Right lung (tissue), 10 donors: ENCODE measurements at places on chromosomes 16 and 17. TPM values are rescaled to one million over a fixed set of nuclear protein-coding genes. Genes with fewer than 3 reads are reported as not detected.

CCL2 gene
- 61.7 TPM for polyA plus RNA-seq

SULT1A2 gene
- polyA plus RNA-seq, result 2.9 TPM

ORC6 gene
- polyA plus RNA-seq, result 36.8 TPM

SCN4A gene
- 2.2 TPM for polyA plus RNA-seq

PIMREG gene
- polyA plus RNA-seq, result 25.1 TPM

CENPN gene
- 14.1 TPM for polyA plus RNA-seq

ALDOA gene
- 251 TPM for polyA plus RNA-seq

SEPTIN1 gene
- 3.0 TPM for polyA plus RNA-seq

VEZF1 gene
- polyA plus RNA-seq, result 102 TPM

C17orf78 gene
- 0.21 TPM for polyA plus RNA-seq

DNA sequence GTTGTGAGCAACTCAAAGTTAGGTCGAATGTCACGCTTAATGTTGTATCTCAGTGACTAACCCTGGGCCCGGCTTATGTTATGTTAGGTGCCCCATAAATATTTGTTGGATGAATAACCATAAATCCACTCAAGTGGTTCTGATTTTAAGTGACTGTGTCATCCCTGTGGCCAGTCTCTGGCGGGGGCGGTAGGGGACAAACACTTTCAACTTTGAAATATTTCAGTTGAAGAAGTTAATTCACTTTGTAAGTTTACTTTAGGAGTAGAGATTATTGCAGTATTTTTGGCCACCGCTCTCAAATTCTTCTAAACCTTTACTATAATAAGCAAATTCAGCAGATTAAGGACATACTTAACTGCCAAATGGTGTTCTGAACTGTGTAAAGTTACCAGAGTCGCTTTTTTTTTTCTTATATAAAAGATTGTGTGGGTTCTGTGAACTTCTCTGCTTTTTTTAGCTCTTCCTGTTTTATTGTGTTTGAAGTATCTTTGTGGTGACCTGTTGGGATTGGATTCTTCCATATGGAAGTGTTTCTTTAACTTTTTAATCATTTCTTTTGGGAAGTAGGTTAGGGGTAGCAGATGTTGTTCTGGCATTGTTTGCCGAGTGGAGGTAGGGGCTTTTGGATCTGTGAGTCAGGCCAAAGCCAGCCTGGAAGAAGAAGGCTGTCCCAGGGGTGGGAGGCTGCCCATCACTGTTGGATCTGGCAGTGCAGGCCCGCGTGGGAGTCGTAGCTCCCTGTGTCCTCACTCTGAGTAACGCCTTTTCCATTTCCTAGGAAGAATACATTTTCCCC is 61.4 kb upstream of the TBX2 start:
- no peak for DNase-seq

GRCh38 chr16:81035398-81035974 is at the start of gene ATMIN:
TSS of gene ATMIN (plus strand) at chr16:81035842. CDS start at chr16:81035871, 29 bp downstream.
- DNase-seq, result peak; percentile 85

- DNase-seq, result no peak
Measured at GRCh38 chr17:70119983-70120382, 45.0 kb downstream of the KCNJ16 start.

- DNase-seq, result no peak
Measured at GRCh38 chr16:27982184-27982583, 81.3 kb downstream of the GSG1L start.

DNA sequence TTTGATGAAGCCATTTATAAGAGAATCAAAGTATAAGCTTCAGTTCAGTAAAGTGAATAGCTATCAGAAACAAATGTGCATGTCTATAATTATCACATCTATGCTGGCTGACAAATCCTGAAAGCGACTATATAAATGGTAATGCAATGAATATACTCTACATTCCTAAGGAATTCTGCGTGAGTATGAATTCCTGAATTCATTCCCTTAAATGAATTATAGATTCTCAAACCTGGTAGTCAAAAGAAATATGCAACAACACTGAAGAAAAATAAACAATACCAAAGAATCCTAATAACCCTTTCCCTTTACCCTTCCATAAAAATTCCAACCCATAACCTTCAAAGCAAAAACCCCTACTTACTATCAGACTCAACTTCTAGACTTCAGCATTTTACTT is 416.6 kb upstream of the PMFBP1 start:
- DNase-seq, result no peak

DNA sequence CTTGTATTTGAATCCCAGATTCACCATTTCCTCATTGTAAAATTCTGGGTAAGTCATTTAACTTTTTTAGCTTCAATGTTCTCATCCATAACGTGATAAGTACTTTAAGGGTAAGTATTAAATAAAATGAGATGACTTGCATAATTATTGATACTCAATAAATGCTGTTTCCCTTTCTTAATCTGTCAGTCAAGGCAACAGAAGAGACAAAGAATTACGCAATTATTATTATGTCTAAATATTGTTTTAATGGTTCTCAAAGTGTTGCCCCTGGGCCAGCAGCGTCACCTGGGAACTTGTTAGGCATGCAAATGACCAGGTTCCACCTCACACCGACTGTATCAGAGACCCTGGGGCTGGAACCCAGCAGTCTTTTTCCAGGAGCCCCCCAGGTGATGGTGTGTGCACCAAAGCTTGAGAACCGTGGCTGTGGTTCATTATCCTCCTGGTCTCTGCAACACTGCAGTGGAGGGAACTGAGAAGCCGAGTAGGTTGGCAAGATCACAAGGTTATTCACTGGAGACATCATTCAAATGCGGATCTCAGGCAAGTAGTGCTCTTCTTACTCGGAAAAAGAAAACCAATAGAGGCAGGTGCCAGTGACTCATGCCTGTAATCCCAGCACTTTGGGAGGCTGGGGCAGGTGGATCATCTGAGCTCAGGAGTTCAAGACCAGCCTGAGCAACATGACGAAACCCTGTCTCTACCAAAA is 43.5 kb downstream of the LYRM9 start:
- DNase-seq, result no peak

DNA sequence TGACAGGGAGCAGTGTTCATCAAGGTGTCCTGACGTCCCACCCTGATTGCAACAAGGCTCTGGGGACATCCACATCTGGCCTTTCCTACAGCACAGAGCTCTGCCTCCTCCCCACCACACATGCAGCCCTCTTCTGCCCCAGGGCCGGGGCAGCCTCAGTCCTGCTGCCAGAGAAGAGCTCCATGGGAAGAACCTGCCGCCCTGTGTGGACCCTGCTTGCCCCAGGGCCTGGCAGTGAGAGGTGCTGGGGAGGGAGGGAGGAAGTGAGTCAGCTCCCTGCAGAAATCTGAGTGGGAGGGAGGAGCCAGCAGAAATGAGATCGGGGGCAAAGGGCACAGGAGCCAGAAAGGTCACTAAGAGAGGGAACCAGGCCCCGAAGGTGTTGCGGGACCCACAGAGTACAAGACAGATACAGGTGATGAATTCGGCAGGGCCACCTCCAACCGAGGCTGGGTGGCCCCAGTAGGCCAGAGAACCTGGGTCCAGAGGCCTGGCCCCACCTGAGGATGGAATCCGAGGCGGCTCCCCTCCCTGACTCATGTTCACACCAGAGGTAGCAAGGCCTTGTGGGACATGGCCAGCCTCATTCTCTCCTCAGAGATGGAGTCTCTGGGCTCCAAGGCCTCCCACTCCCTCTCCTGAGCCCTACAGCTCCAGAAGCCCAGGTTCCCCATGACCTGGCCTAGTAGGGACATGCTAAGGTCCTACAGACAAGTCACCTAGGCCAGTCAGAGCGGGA is 24.8 kb downstream of the MYO18A start:
- no peak for DNase-seq

- DNase-seq, result no peak
Measured at GRCh38 chr16:48836067-48836466, 226.1 kb upstream of the N4BP1 start.

DNA sequence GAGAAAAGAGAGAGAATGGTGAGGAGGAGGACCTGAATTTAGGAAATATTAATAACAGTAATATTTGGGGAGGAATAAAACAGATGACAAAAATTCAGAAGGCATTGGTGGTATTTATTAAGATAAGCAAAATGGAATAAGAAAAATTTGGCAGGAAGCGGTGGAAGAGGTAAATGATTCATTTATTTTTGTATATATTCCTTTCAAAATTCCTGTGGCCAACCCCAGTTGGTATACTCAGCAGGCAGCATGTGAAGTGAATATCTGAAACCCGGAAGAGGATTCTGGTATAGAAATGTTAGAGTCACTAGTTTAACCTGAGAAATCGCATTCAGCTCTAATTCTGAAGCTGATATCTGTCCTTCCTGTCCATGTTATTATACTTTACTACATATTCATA is 792.0 kb downstream of the KCNJ2 start:
- no peak for DNase-seq

- DNase-seq, result no peak
Measured at GRCh38 chr17:83182620-83183101, 103.3 kb downstream of the METRNL start.

DNA sequence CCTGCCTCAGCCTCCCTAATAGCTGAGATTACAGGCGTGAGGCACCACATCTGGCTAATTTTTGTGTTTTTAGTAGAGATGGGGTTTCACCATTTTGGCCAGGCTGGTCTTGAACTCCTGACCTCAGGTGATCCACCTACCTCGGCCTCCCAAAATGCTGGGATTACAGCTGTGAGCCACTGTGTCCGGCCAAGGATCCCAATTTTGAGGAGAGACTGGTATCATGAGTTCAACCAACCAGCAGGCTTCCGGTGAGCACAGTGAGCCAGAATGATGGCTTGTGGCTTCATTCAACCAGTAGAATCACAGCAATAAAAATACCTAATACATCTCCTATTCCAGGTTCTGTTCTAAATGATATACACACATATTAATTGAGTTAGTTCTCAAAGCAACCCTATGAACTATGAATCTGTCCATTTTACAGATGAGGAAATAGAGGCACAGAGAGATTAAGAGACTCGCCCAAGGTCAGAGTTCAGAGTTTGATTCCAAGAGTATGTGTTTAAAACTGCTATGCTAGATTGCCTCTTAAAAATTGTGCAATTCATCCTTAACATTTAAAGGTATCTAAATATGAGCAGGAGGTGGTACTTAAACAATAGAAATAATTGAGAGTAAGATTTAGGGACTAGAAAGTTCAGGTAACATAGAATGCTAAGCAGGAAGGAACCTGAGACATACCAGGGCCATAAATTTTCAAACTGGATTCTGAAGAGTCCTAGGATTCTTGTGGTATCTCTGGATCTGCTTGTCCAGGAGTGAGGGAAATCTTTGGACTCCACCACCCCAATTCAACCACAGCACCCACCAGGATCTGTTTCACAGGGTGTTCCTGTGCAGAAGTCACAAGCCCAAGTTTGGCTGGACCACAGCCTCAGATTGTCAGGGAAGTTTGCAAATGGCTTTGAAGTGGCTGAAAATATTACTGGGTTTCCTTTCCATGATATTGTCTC is 25.1 kb downstream of the CCDC42 start:
- DNase-seq, result no peak

DNA sequence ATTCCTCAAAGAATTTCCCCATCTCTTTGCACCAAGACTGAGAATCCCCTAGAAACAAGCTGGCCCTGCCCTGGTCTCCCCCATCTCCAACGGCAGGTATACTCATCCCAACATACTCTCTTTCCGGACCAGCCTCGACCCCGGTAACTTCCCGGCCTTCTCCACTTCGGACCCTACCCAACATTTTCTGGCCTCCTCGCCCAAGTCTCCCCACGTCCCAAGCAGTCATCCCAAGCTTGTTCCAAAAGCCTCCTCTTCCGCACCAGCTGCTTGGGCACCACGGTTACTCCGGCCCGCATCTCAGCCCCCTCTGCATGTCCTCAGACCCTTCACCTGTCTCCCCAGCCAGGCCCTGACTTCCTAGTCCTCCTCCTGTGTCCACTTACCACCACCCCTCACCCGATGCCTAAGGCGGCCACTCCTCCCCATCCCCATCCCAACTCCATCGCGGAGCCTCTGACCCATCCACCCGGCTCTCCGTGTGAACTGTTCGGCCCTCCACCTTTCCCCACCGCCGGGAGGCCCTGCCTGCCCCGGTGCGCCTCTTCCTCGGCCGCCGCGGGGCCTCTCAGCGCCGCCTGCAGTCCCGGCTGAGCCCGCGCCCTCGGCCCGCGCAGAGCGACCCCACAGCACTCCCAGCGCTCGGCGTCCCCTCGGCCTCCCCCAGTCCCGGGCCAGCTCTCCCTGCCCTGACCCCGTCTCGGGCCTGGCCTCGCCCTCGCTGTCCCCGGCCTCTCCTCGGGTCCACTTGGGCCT is 994 bp downstream of the PITPNA start:
- no peak for DNase-seq

GRCh38 chr16:17829811-17830210 is 359.1 kb upstream of the XYLT1 start:
- no peak for DNase-seq

- no peak for DNase-seq
Measured at GRCh38 chr16:82748026-82748425, 121.3 kb downstream of the CDH13 start.

DNA sequence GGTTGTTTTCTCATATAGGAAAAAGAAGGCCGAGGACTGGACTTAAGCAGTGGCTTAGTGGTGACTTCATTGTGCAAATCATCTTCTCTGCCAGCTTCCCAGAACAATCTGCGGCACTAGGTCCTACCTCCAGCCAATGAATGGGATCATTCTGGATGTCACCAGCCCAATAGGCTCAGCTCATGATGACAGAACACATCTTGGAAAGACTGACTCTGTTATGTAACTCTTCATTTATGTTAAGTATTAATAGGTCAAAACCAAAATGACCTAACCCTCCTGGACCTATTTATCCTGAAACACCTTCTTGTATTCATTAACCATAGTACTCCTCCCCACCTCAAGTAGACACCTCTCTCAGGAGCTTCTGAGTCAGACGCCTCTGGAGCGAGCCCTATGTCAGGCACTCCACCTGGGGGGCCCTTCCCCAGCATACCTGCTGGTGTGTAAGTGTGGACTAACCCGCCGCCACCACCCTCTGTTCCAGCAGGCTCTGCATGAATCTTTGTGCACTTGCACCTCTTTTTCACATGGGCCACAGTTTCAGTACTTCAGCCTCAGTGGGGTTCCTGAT is 7.2 kb downstream of the ARL2BP start:
- DNase-seq, result no peak

GRCh38 chr17:59299400-59300092 is 31.9 kb upstream of the YPEL2 start:
- DNase-seq, result no peak

DNA sequence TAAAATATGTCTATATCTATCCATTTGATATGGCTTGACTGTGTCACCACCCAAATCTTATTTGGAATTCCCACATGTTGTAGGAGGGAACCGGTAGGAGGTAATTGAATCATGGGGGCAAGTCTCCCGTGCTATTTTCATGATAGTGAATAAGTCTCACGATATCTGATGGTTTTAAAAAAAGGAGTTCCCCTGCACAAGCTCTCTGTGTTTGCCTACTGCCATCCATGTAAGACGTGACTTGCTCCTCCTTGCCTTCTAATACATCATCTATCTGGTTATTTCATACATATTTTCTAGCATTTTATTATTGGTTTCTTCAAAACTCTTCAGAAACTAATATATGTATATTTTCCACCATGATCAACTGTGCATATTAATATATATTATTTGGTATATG is 57.3 kb upstream of the AMZ2 start:
- no peak for DNase-seq

- DNase-seq, result no peak
Measured at GRCh38 chr17:12231355-12231682, 210.6 kb downstream of the MAP2K4 start.

- DNase-seq, result peak; percentile 79
Measured at GRCh38 chr16:4371357-4372000, at the start of gene VASN. TSS of gene VASN (plus strand) at chr16:4371848. CDS start at chr16:4380878, 9,030 bp downstream.
